ENCODE measurements at places on chromosomes 2 and 18.

- no peak for DNase-seq
Measured at GRCh38 chr18:31648966-31649429, 35.4 kb downstream of the B4GALT6 start.

DNA sequence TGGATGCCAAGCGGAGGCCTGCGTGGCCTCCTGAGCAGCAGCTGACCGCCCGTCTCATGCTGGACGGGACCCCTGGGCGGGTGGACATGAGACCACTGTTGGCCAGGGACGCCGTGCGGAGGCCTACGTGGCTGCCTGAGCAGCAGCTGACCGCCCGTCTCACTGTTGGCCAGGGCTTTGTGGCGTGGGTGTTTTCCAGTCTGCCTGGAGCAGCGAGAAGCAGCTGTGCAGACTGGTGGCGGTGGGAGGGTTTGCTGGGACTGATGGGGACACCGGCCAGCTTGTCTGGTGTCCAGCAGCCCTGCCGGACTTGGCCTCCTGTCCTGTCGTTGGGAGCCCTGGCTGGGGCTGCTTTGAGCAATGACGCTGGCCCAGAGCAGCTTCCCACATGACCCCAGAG, 5.8 kb upstream of the D2HGDH start:
- DNase-seq, result no peak

- no peak for DNase-seq
Measured at GRCh38 chr2:197205585-197206215, 104.9 kb downstream of the ANKRD44 start.

DNA sequence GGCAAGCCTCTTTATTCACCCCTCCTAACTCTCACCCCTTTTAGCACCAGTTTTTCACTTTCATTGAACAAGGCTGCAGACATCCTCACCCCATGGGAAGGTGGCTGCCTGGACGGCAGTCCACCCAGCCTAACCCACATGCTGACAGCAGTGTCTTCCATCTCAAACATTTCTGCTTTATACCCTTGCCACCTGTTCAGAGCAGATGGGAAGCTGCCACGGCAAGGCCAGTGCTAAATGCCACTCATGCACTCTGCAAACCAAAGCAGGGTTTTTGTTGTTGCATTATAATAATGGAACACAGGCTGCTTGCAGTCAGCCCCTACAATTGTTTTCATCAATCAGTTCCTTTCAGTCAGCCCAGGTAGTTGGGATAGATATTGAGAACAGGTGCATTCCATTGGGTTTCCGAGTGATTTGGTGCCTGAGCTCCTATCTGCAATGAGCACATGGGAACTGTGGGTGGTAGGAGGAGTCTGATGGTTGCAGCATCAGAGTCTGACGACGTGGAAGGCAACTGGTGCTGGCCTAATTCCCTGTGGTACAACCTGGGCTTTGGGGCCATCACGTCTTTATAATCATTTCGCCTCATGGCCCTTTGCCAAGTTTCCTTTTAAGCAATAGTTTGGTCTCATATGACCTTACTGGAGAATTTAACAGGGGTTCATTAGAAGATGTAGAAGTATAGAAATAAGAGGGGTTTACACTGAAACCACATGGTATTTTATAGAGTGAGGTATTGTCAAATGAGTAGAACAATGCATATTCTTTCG, 252.5 kb upstream of the SP5 start:
- no peak for DNase-seq

- no peak for DNase-seq
Measured at GRCh38 chr18:3447068-3447894, 2.7 kb upstream of the TGIF1 start.

- DNase-seq, result no peak
Measured at GRCh38 chr18:67145586-67146292, 370.8 kb downstream of the DSEL start.

DNA sequence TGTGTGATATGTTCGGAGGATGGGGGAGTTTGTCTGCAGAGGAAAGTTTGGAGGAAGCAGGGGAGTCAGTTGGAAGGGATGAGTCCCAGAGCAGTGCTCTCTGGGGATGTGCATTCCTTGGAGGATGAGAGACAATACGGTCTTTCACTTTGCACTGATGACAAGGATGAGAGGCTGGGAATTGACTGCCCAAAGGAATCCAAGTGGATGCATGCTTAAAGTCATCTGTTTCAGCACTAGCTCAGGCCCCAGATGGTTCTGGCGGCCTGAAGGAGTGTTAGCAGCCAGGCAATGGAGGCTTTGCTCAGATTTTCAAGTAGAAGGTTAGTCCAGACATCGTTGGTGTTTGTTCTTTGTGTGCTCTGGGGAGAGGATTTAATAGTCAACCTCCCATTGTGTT, 100.2 kb downstream of the CRIM1 start:
- no peak for DNase-seq

- no peak for DNase-seq
Measured at GRCh38 chr2:36889795-36890194, 76.5 kb downstream of the STRN start.

GRCh38 chr2:96538487-96539214, 2.1 kb downstream of the ARID5A start:
- DNase-seq, result no peak

DNA sequence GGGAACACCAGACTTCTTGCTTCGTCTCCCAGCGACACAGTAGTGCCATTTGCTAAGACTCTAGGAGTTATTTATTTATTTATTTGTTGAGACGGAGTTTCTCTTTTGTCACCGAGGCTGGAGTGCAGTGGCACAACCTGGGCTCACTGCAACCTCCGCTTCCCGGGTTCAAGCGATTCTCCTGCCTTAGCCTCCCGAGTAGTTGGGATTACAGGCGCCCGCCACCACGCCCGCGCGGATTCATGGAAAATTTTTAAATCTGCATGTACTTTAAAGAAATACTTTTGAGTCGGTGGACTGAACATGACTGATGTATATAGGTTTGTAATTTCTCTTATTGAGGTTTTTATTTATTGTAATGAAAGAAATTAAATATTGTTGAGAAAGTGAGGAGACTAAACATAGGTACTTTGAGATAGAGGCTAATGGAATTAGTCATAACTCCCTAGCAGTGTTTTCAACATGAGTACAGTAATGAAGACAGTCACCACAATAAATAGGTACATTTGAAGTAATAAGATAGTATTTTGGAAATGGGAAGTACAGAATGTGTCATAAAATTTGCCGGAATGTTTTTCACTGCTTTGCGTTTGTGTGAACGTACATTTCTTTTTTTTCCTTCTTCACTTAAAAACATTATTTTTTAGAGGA, 983 bp downstream of the MTX2 start:
- DNase-seq, result no peak

- DNase-seq, result no peak
Measured at GRCh38 chr18:13638719-13639595, 87.4 kb downstream of the FAM210A start.

DNA sequence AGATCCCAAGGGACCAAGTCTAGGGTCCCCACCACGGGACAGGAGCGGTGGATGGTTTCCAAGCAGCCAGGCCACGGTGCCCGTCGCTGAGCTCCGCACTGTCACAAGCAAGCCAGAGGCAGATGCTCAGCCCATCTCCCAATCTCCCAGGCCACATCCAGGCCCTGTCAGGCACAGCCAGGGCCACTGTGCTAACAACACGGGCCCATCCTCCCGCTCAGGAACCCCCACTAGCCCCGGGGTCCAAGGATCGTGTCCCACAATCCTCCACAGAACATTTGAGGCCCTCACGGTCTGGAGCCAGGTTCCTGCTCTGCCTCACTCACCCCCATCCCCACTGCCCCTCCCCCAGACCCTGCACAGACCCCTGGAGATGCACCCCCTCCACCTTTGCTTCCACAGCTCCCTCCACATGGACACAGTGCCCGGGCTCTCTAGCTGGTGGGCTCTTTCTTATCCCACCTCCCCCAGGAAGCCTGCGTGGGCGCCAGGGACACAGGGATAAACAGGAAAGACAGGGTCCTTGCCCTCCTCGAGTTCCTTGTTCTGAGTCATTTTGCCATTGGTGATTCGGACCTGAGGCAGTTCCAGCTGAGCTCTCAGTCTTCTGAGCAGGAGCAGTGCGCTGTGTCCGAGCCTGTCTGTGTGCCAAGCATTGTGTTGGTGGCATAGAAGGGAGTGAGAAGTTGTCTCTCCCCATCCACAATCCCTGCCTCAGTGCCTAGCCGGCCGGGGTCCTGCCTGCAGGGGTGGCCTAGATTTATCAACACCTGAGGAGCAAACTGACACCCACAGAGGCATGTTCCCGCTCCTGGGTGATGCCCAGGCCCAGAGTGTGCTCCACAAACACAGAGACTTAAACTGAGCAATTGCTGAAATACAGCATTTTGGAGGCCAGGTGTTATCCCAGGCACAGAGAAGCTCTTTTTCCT, 7.0 kb downstream of the CROCC2 start:
- no peak for DNase-seq

GRCh38 chr2:83844490-83844889, 614.6 kb downstream of the SUCLG1 start:
- DNase-seq, result no peak

DNA sequence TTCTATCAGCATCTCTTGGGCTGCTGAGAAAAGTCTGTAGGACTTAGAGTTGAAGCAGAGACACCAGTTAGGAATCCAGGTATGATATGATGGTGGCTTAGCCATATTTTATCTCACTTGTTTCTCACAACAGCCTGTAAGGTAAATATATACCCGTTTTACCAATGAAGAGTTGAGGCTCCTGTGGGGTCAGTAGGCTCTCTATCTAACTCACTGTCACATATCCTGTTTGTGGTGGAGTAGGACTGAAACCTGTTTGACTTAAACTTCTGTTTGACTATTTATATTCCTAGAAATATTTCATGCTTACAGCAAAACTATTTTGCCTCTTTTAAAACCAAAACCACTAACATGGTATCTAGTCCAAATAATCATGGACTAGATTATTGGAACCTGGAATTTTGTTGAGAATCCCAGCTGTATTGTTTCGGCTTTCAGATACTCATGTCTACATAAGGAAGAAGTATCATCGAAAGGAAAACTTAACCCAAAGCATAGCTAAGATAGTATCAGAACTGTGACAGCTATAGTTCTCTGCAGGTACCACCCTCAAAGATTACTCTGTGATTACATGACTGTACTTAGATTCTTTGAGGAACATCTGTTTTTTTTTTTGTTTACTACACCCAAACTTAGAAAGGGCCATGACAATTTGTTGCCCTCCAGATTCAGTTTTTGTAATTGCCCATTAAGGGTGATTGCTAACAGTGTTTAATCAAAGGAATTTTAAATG, 216.1 kb upstream of the THUMPD2 start:
- DNase-seq, result no peak

- no peak for DNase-seq
Measured at GRCh38 chr2:160469164-160469563, 24.4 kb downstream of the RBMS1 start.

DNA sequence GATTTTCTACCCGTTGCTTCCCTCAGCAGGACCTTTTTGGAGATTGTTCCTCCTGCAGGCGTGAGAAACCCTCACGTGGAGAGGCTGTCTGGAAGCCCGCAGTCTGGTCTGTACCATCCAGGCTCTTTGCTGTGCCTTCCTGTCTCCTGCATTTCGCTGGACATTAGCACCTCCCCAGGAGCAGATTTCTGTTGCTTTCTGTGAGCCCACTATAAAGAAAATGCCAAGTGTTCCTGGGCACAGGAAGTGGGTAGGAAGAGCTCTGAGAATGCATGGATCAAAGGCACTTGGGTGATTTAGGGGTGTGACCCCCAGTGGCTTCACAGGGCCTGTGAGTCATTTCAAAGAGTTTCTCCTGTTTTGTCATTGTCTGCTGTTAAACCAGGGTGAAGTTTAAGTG, 27.3 kb downstream of the SPTBN1 start:
- no peak for DNase-seq

- DNase-seq, result no peak
Measured at GRCh38 chr2:164644036-164644700, 22.9 kb upstream of the GRB14 start.

- DNase-seq, result no peak
Measured at GRCh38 chr2:66461001-66461663, 26.2 kb downstream of the MEIS1 start.

GRCh38 chr2:79200762-79201161, 41.2 kb upstream of the REG3A start:
- DNase-seq, result no peak

DNA sequence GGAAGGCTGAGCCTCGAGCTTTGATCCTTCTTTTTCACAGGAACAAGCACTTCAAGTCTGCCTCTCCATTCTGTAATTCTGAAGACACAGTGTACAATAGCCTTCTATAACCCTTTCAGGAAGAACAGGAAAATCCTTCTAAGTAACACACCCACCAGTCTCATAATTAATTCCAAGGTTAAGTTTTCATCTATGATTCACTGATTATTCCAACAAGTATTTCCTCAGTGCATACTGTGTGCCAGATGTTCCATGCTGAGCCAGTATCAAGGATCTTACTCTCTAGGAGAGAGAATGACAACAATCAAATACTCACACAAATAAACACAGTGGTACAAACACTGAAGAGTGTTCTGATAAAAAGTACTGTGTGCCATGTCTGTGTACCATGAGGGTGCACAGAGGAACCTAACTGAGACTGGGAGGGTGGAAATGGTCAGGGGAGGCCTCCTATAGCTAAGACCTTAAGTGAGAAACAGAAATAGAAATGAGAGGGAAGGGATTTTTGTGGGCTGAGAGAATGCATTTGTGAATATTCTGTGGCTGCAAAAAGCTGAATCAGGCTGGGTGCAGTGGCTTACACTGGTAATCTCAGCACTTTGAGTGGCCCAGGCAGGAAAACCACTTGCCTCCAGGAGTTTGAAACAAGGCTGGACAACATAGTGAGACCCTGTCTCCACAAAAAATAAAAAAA, 7.3 kb upstream of the MTLN start:
- no peak for DNase-seq

DNA sequence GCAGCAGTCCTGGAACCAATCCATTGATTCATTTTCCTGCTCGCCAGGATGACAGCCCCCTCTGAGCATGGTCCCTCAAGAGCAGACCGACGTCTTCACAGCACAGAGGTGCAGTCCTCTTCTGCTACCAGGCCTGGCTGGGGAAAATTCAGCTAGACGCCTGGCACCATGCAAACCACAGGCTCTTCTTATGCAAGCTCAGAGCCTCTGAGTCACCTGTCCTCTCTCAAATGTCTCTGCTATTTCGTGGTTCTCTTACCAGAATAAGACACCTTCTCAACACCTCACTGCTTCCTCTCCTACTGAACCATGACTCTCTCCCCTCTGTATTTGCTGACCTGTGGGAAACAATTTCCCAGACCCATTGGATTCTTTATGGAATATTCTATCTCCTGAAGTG, 79.8 kb upstream of the CYRIA start:
- DNase-seq, result no peak

GRCh38 chr18:72910045-72910444, 42.3 kb upstream of the NETO1 start:
- DNase-seq, result no peak

DNA sequence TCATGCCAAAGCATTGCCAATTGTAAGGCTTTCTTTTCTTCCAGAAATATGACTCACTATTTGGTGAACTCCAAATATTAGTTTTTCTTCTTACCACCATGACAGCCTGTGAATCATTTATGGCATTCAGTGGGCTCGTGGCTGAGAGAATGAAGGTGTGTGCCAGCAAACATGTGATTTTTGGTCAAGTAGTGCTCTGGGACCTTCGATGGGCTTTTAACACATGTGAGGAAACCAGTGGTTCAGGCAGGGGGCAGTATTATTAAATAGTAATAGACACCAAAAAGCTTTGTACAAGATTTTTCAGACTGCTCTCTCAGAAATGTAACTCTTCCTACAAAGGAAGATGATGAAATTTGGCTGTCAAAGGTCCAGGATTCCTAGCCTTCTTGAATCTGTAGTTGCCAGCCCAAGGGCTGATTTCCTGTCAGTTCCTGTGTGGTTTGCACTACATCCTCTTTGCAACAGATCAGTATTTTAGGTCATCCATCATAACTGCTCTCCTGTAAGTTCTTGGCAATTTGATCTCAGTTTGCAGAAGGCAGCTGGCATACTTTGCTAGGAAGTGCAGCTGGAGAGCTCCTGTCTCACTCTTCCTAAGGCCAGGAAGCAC, 64.3 kb downstream of the BABAM2 start:
- DNase-seq, result no peak

GRCh38 chr2:157777427-157777826, 98.7 kb downstream of the ACVR1 start:
- DNase-seq, result no peak

Data from iPS DF 19.7 (cell line).